ENCODE measurements at places on chromosomes 3 and 15.

DNA sequence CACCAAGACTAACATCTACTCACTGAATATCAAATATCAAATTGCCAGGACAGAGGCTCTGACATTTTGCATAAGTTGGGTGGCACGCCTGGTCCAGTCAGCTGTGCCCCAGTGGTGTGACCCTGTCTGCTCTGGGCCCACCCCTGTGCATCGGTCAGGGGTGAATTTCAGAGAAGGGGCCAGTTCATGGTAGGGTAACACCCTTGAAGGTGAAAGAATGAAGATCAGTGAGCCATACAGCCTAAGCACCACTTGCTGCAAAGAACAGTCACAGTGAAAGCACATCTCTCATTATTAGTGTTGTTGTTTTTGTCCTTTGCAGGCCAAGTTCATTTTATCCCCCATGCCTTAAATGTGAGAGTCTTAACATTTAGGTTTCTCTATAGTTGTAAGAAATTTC is 86.8 kb downstream of the MYRIP start:
- DNase-seq: no peak

- no peak for DNase-seq
Observed at GRCh38 chr15:60814062-60814461, 335.1 kb upstream of the ICE2 start.

DNA sequence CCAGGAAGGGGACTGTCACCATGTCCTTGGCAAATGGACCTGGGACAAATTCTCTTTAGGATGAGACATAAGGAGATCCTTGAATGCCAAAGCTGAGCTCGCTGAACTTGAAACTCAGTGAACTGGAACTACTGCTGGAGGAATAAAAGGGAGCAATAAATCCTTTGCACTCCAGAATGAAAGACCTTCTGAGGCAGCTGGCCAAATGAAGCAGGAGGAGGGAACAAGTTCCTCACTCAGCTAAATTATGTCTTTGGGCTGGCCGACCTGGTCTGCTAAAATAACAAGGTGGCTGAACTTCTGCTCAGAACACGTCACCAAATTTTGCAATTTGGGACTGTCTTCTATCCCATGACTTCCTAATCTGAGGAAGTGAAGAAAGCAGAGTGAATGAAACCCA is 314.7 kb downstream of the LPP start:
- DNase-seq: peak; percentile 15

GRCh38 chr3:141828890-141829289 is 47.6 kb upstream of the ATP1B3 start:
- DNase-seq: peak; percentile 40

- peak; percentile 29 for DNase-seq
Observed at GRCh38 chr3:116179091-116179490, 266.2 kb downstream of the LSAMP start.
